ENCODE measurements at places on chromosomes 13 and 19.

DNA sequence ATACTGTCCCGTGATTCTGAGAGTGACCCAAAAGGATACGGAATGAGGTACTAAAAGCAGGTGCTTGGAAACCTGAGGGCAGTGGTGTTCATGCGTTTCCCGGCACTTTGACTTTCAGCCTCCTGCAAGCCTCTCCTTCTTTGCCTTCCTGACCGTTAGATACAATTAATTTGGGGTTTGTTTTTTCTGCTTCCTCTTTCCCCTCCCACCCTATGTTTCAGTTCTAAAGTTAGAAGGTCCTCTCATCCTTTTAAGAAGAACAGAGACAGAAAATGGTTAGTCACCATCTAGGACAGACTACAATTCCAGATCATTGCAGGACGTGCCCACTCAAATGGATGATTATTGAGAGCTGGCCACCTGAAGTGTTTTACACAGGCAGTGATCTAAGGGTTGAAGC lies 1.8 kb upstream of the LILRB4 start:
- no peak for DNase-seq

DNA sequence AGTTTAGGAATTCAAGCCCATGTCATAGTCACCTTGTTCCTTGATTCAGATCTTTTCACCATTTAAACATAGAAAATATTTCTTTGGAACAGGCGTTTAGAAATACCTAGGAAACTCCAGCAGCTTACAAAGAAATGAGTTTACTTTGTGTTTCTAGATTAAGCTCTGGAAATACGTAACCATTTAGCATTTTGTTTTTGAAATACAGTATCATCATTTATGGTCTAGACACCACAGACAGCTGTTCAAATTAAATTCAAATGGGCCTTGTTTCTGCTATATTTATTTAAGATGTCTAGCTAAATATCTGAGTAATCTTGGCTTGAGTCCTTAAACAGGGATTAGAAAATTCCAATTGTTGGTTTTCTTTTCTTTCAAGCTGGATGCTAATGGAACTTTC lies 228.5 kb downstream of the NDFIP2 start:
- DNase-seq, result no peak

DNA sequence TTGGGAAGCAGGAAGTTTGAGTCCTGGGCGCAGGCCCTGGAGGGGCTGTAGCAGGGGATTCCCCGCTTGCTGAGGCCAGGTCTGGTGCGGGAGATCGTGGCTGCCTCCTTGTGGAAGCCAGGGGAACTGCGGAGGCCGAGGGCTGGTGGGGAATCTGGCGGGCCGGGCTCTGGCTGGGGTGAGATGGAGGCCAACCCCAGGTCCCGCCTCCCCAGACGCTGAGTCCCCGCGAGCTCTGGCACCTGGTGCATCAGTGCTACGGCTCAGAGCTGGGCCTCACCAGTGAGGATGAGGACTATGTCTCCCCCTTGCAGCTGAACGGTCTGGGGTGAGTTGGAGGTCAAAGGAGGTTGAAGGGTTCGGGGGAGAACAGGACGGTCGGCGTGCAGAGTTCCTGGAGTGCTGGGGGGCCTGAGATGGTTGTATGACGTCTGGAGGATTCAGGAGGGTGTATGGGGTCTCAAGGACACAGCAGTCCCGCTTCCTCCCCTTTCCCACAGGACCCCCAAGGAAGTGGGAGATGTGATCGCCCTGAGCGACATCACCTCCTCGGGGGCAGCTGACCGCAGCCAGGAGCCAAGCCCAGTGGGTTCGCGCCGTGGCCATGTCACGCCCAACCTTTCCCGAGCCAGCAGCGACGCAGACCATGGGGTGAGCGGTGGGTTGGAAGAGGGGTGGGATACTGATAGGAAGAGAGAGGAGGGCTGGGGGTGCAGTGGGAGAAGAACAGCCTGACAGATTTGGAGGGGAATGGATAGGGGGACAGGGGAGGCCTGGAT lies 13.1 kb downstream of the GRAMD1A start:
- DNase-seq, result peak; percentile 76

- no peak for DNase-seq
Observed at GRCh38 chr13:107124129-107124718, 556.3 kb upstream of the ARGLU1 start.

DNA sequence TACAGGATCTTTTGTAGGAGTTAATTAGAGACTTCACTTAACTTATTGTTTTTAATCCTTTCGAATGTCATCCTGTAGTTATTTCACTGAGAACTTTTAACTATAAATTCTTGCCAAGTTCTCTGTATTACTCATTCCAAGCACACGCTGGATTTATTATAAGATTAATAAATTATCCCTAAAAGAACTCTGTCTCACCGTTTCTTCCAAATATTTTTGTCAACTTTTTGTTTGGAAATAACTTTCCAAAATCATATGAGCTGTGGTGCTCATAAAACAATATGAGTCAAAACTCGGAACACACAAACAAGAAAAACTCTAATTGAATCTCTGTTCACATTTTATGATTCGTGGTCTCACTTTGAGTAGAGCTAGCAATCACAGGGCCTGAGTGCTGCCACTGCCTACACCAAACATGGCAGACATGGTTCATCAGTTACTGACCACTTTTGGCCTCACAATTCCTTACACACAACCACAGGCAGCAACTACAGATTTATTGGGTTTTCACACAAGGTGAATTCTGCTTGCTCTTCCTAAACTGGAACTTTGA lies 412.0 kb downstream of the FGF14 start:
- DNase-seq, result no peak

- DNase-seq, result no peak
Observed at GRCh38 chr13:79736356-79736755, 255.4 kb downstream of the NDFIP2 start.

DNA sequence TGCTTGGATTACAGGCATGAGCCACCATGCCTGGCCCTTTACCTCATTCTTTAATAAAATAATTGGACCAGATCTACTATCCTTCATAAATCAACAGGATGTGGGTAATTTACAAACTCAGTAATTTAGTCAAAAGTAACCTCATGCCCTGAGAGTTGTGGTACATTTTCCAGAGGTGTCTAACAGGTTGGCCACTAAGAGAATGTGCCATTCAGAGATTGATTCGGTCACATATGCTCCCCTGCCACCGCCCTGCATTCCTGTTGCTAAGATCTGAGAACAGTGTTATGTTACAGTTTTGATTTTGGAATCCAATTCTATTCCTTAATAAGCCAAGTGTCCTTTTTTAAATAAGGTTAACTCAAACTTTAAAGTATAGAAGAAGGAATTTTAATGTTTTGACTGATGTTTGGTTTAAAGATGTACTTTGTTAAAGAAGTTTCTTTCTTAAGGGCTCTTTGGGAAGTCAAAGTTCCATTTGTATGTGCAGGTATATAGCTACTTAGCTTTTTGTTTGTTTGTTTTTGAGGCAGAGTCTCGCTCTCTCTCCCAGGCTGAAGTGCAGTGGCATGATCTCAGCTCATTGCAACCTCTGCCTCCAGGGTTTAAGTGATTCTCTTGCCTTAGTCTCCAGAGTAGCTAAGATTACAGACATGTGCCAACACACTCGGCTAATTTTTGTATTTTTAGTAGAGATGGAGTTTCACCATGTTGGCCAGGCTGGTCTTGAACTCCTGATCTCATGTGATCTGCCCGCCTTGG lies 29.2 kb downstream of the PHF11 start:
- DNase-seq, result no peak

- no peak for DNase-seq
Observed at GRCh38 chr19:43575955-43576878, 616 bp downstream of the PINLYP start.

- DNase-seq, result no peak
Observed at GRCh38 chr13:110759710-110760109, 46.2 kb downstream of the ING1 start.

DNA sequence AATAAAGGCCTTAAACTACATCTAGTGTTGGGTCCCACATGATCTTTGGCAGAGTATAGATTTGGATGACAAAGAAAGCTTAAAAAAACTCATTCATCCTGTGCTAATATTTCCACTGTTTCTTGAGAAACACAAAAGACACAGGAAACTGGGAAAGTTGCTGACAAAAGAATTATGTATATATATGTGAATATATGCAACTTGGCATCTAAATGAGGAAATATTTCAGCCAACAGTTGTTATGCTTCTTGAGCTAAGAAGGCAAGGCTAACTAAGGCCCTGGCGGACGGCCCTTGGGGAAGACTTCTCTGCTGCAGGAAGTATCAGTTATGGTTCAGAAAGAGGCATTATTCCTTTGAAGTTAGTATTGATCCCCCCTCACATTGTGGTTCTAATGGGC lies 491.8 kb downstream of the DIAPH3 start:
- no peak for DNase-seq

DNA sequence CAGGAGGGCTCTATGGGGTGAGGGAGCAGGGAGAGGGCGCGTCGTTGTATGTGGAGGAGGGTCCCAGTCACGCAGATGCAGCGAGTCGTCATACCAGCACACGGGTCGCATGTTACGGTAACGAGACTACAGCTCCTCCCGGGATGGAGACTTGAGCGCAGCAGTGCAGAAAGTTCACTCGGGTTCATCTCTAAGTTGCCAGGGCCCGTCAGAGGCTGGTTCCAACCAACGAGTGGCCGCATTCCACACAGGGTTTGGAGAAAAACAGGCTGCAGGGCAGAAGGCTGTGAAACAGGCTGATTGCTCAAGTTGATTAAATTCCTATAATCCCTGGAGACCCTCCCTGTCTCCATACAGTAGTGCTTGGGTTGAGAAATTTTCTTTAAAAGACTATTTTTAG lies 21.9 kb upstream of the TTYH1 start:
- DNase-seq, result no peak

DNA sequence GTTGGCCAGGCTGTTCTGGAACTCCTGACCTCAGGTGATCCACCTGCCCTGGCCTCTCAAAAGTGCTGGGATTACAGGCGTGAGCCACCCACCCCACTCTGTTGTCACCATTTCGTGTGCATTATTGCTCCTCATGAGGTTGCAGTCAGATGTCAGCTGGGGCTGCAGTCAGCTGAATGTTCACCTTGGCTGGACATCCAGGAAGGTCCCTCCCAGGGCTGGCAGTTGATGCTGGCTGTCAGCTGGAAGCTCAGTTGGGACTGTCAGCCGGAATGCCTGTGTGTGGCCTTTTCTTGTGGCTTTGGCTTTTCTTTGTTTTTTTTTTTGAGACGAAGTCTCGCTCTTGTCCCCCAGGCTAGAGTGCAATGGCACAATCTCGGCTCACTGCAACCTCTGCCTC lies 6.6 kb downstream of the MEGF8 start:
- DNase-seq, result no peak

DNA sequence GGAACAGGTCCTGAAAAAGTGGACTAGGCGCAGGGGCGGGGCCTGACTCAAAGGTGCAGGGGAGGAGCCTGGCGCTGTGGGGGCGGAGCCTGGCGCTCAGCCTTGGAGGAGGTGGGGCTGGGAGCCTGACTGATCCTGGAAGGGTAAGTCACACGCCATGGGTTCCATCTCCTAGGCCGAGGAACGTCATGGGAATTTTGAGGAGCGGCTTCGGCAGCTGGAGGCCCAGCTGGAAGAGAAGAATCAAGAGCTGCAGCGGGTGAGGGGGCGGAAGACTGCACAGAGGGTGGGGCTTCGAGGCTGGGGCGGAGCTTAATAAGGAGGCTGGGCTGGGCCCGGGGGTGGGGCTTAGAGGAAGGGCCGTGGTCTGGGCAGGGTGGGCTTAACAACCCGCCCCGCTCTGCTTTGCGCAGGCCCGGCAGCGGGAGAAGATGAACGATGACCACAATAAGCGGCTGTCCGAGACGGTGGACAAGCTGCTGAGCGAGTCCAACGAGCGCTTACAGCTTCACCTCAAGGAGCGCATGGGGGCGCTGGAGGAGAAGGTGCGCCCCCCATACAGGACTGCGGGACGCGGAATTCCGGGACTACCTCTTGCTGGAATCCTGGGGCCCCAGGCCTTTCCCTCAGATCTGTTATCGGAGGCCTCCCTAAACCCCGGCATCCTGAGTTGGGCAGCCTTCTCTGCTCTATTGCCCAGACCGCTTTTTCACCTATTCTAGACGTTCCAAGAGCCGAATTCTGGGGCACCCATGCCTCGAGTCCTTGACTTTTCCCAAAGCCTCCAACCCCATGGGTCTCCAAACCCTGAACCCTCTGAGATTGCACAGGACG lies 14.5 kb downstream of the PPFIA3 start:
- DNase-seq, result no peak

DNA sequence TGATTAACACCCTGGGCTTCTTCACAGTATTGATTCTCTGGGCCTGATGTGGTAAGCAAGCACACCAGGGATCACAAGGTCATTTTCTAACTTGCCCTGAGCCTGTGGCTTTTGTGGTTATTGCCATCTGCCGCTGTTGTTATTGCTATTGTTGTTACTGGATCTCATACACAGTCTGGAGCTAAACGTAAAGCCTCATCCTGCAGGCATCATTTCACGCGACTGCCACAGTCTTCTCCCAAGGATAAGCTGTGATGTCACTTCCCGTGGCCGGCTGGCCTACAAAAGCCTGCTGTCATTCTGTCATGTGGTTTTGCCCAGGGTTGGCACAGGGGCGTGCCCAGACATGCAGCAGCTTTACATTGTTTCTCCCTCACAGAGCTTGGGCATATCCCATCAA lies 154.0 kb upstream of the GPR12 start:
- DNase-seq, result no peak

DNA sequence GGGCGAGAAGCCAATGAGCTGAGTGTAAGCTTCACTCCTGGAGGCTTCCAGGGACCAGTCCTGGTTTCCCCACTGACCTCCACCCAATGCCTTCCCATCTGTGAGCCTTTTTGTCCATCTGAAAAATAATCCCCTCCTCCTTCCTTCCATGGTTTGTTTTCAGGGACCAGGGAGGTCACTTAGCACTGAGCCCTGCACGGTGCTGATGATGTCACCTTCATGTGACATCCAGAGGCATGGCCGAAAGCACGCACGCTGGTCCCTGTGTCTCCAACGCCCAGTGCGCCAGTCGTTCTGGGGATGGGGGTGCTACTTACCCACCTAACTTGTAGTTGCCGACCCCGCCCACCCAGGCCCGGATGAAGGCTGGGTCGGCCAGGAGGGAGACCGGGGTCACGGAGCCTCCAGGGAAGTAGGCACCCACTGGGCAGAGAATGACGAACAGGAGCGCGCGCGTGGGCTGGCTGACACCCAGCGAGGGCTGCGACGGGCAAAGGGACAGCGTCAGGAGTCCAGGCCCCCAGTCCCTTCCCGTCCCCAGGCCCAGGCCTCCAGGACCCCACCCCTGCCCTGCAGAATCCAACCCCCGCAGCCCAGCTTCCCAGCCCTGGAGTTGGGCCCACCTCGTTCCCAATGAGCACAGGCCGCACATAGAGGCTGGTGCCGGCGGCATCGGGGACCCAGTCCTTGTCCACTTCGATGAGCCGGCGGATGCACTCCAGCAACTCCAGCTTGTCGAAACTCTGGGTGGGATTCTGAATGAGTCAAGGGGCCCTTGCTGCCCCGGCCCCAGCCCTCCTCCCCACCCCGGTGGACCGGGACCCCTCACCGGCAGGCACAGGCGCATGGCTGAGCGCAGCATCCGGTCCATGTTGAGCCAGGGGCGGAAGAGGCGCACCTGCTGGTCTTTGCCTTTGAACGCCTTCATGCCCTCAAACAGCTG lies 11.2 kb downstream of the BCAT2 start:
- DNase-seq, result no peak

- no peak for DNase-seq
Observed at GRCh38 chr19:5345895-5346386, 5.3 kb upstream of the PTPRS start.
